ENCODE measurements at places on chromosomes 1 and 21.
A peak's percentile ranks its signal among the peaks of the same experiment; 100 is the strongest.

GRCh38 chr1:65846866-65847265, 54.2 kb downstream of the PDE4B start:
- DNase-seq: no peak

DNA sequence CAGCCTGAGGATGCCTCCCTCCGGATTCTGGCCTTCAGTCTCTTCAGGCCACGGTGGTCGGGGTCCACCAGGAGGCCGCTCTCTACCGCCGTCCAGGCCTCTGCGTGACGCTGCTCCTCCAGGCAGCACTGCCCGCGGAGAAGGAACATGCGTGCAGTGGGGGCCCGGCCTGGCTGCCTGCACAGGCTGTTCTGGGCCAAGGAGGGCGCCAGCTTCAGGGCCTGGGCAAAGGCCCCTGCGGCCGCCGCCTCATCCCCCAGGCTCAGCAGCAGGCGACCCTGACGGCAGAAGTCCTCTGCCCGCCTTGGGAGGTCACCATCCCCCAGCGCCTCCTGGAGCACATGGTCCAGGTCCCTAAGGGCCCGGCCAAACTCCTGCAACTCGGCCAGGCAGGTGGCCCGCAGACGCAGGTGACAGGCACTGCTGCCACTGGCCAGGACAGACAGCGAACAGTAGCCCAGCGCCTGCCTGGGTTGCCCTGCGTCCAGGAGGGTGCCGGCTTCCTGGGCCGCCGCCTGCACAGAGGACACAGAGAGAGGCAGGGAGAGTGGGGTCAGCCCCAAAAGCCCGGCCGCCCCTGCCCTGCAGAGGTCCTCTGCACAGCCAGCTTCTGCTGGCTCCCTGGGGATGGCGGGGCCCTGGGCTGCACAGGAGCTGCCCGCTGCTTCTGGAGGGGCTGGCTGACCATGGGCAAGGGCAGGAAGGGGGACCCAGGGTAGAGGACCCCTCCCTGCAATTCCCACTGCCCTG, 8.7 kb upstream of the MMEL1 start:
- no peak for DNase-seq

DNA sequence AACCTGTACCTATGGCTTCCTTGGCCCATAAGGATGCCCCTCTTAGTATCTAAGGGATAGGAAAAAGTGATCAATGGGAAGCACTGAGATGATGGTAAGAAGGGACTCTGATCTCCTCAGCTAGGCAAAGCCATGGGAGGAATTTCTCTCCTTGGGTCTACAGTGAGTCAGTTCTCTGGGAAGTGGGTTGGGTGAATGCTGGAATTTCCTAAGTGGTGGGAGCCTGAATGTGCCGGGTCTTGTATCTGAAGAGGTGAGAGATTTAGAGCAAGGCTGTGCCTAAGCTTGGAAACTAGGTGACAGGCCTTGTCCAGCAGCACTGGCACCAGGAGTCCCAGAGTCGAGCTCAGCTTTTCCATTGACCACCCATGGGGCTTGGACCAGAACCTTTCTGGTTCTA, 96.3 kb upstream of the SLC2A1 start:
- no peak for DNase-seq

DNA sequence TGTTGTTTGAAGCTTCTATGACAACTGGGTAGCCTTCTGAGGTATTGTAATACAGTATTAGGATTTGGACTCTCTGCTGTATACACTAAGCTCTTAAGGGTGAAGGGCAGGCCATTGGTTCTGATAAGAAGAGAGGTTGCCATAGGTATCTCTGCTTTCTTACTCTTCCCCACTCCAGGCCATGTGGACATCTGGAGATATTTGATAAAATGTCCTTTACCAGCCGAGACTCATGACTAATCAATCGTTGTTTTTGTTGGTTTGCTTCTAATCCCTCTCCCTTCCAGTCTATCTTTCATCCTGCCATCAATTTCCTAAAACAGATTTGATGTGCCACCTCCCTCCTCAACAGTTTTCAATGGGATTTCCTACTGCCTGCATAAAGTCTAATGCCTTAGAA, 64.6 kb upstream of the WDR26 start:
- no peak for DNase-seq

DNA sequence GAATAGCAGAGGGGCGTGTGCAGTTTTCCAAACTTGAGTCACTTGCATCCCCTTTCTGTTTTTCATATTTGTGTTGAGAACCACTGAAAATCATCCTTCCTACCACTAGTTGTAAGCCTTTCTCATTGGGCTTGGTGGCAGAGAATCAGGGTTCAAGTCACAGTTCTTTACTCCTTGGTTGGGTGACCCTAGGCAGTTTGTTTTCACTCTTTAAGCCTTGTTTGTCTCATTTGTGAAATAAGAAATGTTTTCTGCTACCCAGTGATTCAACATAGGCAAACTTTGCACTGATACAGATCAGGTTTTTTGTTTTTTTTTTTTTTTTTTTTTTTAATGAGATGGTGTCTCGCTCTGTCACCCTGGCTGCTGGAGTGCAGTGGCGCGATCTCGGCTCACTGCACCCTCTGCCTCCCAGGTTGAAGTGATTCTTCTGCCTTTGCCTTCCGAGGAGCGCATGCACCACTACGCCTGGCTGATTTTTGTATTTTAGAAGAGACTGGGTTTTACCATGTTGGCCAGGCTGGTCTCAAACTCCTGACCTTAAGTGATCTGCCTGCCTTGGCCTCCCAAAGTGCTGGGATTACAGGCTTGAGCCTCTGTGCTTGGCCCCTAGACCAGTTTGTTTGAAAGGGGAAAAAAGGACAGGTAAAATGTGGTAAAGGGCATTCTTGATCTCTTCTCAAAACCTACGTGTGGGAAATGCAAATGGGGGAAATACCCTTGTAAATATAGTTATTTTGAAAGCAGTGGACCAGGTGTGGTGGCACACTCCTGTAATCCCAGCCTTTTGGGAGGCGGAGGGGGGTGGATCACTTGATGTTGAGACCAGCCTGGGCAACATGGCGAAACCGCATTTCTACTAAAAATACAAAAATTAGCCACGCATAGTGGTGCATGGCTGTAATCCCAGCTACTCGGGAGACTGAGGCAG, 3.2 kb downstream of the CLIC4 start:
- DNase-seq: peak; percentile 81

- no peak for DNase-seq
These were observed 17.0 kb downstream of the FAM151A start for GRCh38 chr1:54606096-54606989.

- no peak for DNase-seq
These were observed 6.4 kb downstream of the SZT2 start for GRCh38 chr1:43396059-43396458.

- DNase-seq: no peak
These were observed 92.0 kb downstream of the IER5 start for GRCh38 chr1:181180407-181181031.

- no peak for DNase-seq
These were observed 10.1 kb upstream of the TIAM1 start for GRCh38 chr21:31354122-31354521.

DNA sequence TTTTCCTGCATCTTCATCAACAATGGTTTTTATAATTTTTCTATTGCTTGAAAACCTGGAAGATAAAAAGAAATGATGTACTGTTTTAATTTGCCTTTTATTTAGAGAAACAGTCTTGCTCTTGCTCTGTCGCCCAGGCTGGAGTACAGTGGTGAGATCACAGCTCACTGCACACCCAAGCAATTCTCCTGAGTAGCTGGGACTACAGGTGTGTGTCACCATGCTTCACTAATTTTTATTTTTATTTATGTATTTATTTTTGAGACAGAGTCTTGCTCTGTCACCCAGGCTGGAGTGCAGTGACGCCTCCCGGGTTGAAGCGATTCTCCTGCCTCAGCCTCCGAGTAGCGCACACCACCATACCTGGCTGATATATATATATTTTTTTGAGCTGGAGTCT, 43.0 kb upstream of the RPL11 start:
- DNase-seq: no peak

GRCh38 chr1:8989821-8990220, 36.4 kb downstream of the SLC2A7 start:
- DNase-seq: no peak

GRCh38 chr21:24418671-24419070, 1188.6 kb downstream of the MRPL39 start:
- no peak for DNase-seq

DNA sequence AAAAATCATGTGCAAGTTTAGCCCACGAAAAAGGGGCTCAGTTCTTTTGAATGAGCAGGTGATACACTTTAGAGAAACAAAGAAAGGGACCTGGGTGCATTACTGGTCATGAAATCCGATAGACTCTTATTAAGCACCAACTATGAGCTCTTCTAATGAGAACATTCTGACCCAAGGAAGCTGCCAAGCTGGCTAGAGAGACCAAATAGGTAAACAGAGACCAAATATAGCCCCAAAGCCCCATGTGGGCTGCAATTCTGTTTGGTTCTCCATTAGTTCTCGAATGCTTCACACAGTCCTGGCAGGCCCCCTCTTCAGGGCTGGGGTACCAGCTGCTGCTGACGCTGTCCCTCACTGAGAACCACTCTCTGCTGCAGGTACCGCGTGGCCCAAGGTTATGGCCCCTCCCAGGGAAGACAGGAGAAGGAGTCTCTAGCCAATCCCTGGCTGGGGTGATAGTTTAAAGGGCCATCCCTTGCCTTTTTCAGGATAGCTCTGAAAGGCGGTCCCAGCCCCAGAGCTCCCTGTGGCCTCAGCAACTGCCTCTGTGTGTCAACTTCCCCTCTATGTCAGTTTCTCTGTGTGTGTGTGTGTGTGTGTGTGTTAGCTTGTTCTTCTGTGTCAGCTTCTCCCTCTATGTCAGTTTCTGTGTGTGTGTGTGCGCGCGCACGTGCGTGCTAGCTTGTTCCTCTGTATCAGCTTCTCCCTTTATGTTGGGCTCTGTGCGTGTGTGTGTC, 7.1 kb upstream of the UBXN10 start:
- DNase-seq: no peak

DNA sequence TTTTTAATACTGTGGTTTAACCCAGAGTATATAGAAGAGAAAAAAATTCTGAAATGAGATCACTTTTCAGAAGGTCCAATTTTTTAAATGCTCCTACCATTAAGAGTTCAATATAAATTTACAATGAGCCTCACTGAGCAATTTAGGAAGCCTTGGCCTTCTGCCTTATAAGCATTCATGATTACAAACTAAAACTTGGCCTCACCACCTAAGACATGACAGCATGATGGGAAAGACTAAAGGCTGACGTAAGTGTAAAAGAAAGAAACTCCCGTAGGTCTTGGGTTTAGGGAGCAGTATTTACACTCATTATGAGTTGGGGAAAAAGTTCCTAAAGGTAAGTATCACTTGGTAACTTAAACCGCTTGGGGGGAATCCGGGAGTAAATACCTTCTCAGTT, 70.7 kb upstream of the ESRRG start:
- no peak for DNase-seq

DNA sequence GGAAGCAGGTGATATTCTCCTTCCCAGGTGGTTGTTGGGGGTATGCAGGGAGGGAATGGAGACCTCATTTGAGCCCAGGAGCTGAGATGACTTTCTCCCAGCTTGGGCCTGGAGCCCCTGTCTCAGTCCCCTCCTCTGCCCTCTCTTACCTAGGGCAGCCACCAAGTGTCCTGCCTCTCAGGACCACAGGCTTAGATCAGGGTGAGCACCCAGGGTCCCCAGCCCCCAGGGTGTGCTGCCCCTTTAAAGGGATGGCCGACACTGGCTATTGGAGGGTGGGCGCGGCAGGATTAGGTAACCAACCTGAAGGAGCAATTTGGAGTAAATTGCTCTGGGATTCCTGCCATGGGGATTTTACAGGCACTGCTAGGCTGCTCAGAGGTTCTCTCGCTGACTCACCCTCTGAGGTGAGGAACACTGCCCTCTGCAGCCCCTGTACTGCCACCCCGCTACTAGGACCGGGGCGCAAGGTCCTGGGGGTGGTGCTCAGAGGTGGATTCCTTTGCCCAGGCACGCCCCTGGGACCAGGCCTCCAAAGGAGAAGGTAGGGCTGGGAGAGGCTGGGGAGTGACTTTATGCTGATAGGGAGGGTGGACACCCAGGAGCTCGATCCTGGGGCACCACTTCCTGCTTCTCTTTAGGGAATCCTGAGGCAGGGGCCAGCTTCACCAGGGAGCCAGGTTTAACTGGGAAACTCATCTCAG, 1.5 kb downstream of the RPS6KA1 start:
- no peak for DNase-seq

GRCh38 chr21:25733859-25734653, 648 bp downstream of the ATP5PF start:
- no peak for DNase-seq

GRCh38 chr1:9315411-9316079, 22.9 kb downstream of the SPSB1 start:
- DNase-seq: no peak

Data from GM06990 (cell line).